ENCODE measurements at places on chromosomes 5 and 9.

- peak; percentile 51 for DNase-seq
These were observed 209.4 kb downstream of the PIK3R1 start for GRCh38 chr5:68424799-68425537.

GRCh38 chr5:172710676-172711075 lies 60.3 kb downstream of the DUSP1 start:
- DNase-seq: no peak

- no peak for DNase-seq
These were observed 270.7 kb downstream of the TMEM167A start for GRCh38 chr5:82806513-82806912.

- no peak for DNase-seq
These were observed 81.1 kb upstream of the NR3C1 start for GRCh38 chr5:143484601-143485000.

DNA sequence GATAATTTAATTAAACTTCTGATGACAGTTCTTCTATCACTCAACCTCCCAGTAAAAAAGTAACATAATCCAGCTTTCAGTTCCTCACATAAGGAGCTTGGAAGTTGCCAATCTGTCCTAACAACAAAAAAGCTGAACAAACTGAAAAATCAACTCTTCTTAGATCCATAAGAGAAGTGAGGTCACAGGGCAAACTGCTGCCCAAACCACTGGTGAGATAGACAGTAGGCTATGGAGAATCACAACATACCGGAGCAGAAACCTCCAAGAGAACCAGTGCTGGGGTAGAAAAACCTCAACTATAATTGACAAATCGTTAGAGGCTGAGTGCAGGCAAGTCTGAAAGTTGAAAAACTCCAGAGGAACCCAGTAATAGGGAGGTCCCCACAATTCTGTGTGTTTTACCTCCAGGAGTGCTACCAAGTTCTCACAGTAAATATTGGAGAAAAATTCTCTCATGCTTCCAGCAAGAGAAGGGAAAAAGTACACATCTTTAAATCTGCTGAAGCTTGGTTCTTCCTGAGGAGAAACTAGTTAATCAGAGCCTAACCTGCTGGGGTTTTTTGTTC lies 300.0 kb downstream of the PDE4D start:
- DNase-seq: no peak

GRCh38 chr5:138849882-138850281 lies 25.3 kb downstream of the LRRTM2 start:
- no peak for DNase-seq

GRCh38 chr9:110008663-110009062 lies 199.3 kb downstream of the C9orf152 start:
- no peak for DNase-seq

DNA sequence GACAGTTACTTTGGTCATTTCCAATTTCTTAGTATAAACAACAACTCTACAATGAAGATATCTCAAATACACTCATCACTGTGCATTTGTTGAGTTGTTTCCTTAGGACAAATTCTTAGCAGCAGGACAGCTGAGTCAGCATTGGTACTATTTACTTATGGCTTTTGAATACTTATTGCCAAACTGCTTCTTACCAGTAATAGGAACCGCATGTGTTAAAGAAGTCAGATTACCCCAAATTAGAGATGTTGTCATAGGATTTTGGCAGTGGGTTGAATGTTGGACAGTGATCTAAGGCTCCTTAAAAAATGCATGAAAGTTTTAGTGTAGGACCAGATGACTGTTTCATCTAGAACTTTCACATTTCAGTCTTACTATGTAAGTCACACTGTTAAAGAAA lies 280.1 kb upstream of the DMRT1 start:
- DNase-seq: no peak

- peak; percentile 6 for DNase-seq
These were observed 772 bp upstream of the TARS1 start for GRCh38 chr5:33439905-33440481.

DNA sequence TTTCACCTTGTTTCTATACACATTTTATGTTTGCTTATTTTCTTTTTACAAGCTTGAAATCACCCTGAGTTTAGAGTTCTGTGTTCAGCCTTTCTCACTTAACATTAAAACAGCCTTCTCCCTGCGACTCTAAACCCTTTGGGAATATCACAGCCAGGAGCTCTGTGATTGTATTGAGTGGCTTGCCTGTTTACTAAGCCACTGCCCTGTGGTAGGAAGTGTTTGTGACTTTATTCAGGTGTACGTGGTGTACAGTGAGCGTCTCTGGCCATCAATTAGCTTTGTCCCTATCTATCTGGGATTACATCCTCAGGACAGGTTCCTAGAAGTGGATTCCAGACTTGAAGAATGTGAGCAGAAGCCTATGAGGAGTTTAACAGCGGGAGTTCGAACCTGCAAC lies 11.0 kb upstream of the NEURL1B start:
- DNase-seq: no peak

DNA sequence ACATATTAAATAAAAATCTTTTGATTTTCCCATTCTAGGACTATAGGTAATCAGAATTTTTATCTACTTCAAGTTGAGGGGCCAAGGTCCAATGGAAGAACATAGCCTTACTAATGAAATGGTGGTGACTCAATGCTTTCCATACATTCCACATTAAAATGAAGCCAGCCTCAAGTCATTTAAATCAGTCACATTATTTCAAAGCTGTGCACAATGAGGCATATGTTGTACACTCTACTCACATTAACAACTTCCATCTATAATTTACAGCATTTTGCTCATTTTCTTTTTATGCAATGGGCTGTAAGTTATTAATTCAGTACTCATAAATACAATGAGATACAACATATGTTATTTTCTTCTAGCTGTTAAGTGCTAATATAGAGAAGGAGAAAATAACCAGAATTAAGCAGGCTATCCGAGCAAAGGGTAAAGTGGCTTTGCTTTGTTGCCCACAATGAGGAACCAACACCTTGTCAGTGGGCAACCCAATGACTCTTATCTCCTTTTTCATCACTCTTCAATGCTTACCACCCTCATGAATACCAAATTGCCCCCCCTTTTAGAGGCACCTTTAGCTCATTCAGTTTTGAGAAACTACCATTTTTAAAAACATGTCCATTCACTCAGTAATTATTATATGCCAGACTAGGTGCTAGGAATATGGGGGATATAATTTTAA lies 52.4 kb downstream of the TTLL11 start:
- DNase-seq: no peak

GRCh38 chr5:134592141-134592746 lies 40.4 kb downstream of the SAR1B start:
- peak; percentile 21 for DNase-seq

GRCh38 chr5:153151558-153151957 lies 338.9 kb upstream of the GRIA1 start:
- no peak for DNase-seq

DNA sequence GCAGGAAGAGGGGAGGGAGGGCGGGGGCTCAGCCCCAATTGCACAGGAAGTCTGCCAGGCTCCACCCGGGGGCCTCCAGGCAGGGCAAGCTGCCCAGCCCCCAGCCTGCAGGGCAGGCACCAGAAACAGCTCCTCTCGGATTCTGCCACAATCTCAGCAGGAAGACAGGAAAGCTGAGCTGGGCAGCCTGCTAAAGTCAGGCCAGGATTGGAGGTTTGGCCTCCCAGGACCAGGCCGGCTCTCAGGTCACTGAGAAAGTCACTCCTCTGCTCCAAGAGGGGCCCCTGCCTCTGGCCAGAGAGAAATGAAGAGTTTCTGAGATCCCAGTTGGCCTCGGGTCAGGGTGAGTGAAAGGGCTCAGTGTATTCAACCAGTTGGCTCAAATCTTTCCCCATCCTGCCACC lies 54.6 kb upstream of the STXBP1 start:
- no peak for DNase-seq

DNA sequence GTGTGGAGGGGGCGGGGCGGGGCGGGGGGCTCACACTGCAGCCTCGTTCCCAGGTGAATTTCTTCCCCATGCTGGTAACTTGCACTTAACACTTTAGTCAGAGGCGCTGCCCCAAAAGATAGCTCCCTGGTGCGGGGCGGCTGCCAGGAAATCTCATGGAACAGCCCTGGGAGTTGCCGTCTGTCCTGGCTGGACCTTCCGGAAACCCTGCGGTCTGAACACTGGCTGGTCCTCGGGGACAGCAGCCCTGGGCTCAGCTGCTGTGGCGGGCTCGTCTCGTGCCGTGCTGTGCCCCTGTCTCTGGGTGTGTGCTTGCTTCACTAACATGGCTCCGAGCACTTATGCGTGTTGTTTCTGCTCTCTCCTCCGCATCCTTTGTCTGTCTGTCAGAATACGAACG lies 25.8 kb downstream of the PTGES2 start:
- no peak for DNase-seq

DNA sequence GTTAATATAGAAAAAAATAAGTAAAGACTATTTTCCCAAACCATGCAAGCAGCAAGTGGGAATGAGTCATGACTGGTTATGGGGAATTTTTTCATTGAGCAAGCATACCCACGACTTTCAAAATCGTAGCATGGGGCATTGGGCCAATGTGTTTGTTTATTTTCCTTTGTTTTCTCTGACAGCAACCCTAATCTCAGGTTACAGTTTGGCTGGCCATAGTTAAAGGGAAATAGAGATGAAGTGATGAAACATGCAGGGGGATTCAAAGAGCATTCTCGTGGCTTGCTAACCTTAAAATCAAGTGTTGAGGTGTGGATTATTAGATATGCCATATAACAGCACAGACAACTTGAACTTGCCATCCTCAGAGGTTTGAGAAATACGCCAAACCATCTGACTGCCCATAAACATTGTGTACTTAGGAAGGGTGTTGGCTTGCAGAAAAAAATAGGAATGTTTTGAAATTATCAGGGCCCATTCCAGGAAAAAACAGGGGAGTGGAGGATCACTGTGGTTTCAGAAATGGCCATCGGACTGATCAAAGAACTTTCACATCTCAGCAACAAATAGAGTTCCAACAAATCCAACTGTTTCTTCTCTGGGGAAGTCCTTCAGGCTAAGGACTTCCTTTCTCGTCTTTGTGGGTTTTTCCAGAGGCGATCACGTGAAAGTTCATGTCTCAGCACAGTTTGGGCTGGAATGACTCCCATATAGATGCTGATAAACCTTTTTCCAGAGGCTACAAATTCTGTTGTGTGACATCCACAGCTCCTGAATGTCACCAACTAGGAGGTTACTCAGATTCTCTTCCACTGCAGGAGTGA lies 259.1 kb downstream of the SYK start:
- no peak for DNase-seq

DNA sequence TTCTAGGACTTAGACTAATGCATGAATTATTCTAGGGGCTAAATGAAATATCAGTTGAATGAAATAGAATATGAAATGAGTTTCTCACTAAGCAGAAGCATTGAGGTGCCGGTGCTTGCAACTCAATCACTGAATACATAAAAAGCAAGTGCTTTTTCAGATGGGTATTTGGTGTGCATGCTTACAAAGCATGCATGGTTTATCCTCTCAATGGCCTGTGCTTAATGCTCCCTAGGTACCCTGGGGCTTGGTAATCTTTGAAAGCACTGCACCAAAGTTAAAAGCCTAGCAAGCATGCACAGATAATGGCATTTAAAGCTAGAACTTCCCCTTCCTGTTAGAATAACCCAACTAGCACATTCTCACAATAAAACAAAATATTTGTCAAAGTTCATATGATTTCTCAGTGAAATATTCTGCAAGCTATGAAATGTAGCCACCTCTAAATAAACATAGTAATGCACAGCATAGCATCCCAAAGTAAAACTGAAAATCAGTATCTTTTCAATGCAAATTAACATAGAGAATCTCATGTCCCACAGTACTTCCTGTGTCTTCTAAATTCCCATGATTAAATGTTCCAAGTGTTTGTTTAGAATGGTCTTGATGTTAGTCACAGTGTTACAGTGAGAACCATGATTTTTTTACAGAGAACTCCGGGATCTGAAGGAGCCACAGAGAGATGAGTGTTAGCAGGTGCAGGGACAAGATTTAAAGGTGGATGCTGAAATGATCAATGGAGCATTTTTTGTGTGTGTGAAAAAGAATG lies 143.4 kb upstream of the CDH6 start:
- no peak for DNase-seq

- DNase-seq: no peak
These were observed 741.5 kb upstream of the RGMB start for GRCh38 chr5:98031926-98032325.

DNA sequence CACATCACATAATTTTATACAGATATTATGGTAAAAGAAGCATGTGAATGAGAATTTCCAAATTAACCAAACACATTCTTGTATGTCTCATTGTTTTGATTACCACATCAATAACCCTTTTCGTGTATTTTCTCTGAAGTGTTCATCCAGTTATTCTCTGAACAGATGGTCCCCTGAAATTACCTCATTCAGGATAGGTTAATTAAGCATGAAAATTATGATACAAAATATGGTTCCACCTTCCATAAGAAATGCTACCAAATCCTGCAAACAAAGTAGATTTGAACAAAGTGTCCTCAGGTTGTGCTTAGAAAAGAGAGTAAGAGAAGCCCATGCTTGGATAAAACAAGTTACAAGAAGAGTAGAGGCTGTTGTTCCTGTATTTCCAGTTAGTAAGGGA lies 83.1 kb upstream of the LMNB1 start:
- no peak for DNase-seq

- DNase-seq: no peak
These were observed 64.5 kb downstream of the PRKACG start for GRCh38 chr9:68949271-68950000.

All from thymus (tissue), 14 donors.